ENCODE measurements at places on chromosomes 3 and 15.

DNA sequence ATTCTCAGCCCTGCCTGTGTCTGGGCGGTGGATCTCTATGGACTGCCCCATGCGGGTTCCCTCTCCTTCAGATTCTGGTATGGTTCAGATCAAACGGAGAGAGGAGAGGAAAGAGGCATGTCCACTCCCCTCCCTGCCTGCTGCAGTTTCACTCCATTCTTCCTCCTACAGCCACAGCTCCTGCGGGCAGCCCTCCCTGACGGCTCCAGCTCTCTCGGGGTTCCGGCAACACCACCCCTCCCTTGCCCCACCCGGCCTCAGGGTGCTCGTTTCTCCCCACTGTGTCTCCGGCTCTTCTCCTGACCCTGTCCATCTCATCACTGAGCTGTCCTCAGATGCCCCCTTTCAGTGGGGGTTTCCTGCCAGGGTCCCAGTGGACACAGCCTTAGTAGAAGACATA, 13.9 kb downstream of the TRH start:
- no peak for DNase-seq

- no peak for DNase-seq
Measured at GRCh38 chr15:70477750-70478250, 285.6 kb downstream of the UACA start.

GRCh38 chr3:33186524-33187367, 31.9 kb downstream of the SUSD5 start:
- DNase-seq = no peak

- DNase-seq = no peak
Measured at GRCh38 chr3:192825657-192826200, 91.9 kb downstream of the MB21D2 start.

GRCh38 chr3:120163026-120163425, 68.8 kb upstream of the GSK3B start:
- DNase-seq = no peak

DNA sequence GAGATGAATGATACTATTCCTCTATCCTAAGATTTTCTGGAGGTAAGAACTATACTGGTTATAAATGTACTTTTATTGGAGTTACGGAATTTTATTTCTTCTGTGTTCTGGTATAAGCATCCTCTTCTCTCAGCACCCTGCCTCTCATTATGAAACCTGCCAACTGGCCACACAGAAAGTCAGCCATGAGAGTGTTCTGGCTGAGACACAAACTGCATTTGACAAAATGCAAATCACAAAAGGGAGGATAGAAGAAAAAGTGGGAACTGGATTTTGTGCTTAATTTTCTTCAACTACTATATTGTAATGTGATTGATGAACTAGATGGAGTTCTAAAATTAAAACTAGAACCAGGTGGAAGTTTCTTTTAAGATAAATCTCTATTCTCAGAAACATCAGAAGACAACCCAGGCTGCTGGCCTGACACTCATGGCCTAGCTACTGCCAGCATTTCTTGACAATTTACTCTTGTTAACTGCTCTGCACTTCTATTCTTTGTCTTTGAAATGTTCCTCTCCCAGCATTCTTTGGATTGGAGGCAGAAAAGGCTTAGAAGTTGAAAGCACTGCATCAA, 143.1 kb downstream of the WDR76 start:
- no peak for DNase-seq

DNA sequence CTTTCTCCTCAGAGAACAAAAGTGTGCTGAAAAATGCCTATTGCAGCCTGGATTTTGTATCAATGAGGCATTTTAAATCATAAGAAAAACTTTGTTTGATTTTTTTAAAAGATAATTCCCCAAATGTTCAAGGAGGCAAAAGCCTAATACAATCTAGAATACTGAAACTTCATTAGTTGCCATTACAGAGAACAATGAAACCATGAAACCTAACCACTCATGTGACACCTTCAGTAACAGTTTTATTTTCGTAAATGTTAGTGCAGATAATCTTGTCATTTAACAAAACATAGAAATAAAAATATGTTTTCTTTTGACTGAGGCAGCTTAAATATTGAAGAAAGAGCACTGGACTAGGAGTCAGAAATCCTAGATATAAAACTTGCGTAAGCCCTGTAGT, 655.9 kb downstream of the RBMS3 start:
- no peak for DNase-seq

DNA sequence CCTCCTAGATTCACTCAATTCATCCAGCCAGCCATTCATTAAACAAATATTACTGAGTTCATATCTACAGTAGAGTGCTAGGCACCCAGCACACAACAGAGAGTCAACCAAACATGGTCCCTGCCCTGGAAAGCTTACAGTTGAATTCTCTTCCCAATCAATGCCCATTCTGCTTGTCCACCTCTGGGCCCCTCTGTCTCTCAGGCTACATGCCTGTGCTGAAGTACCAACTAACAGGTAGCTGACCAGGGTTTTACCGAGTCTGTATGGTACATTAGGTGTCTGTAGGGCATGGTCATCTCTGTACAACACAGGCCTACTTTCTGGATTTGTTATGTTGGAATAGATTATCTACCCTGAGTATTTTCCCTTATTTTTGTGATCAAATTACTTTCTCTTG, 23.3 kb downstream of the PLD1 start:
- no peak for DNase-seq

DNA sequence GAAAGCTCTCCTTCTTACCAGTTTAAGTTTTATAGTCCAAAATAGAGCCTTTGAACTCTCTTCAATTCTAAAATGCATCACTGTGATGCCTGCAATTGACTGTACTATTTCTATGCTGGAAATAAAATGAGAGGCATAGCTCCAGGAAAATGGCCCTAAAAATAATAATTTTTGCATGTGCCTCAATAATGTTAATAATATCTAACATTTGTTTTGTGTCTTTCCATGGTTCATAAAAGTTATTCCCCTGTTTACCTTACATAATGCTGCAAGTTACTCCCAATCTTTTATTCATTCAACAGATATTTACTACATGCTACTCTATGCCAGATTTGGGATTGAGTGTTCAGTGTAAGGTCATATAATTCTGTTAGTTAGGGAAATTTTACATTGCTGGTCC, 574.0 kb downstream of the RBMS3 start:
- no peak for DNase-seq

GRCh38 chr3:57331078-57331610, 38.7 kb upstream of the ASB14 start:
- no peak for DNase-seq

DNA sequence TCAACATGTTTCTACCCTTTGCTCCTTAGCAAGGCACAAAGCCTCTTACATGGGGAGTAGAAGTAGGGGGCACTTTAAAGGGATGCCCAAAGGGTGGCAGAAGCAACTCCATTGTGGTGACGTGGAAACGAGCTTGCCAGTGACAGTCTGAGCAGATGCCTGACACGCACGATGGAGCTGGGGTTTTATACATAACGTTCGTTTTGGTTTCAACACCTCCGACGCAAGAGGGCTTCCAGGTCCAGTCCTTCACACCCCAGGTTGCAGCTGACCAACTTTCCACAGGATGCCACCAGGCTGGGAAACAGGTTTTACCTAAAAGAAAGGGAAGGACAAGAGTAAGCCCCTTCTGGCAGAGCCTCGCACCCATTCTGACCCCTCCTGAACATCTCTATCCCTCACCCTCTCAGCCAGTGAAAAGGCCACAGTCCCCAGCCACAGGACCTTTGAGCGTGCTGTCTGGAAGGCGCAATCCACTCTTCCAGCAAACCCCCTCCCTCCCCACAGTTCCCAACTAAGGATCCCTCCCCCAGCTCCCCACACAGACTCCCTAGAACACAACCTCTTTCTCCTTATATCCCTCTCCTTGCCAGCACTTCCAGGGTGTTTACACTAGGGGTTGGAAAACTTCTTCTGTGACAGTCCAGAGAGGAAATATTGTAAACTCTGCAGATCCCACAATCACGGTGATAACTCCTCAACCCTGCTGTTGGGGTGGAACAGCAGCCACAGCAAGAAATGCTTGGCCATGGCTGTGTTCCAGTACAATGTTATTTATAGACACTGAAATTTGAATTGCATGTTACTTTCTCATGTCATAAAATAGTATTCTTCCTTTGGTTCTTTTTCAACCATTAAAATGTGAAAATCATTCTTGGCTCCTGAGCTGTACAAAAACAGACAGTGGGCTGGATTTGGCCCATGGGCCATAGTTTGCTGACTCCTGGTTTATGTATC, 36.2 kb downstream of the FAM174B start:
- no peak for DNase-seq

DNA sequence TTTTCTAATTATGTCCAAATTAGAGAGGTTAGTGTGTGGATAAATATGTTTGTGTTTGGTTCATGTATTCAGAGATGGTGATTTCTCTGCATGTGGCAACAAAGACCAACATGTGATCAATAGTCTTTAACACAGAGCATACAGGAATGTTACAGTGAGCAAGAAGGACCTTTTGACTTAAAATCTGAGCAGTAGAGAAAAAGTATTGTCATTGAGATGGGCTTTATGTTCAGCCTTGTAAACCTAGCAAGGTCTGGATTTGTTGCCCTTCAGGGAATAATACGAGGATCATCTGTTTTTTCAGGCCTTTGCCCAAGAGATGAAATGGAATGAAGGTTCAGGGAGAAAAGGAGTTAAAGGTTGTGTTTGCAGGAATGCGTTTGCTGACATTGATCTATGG, 161.8 kb upstream of the NECTIN3 start:
- DNase-seq = no peak

DNA sequence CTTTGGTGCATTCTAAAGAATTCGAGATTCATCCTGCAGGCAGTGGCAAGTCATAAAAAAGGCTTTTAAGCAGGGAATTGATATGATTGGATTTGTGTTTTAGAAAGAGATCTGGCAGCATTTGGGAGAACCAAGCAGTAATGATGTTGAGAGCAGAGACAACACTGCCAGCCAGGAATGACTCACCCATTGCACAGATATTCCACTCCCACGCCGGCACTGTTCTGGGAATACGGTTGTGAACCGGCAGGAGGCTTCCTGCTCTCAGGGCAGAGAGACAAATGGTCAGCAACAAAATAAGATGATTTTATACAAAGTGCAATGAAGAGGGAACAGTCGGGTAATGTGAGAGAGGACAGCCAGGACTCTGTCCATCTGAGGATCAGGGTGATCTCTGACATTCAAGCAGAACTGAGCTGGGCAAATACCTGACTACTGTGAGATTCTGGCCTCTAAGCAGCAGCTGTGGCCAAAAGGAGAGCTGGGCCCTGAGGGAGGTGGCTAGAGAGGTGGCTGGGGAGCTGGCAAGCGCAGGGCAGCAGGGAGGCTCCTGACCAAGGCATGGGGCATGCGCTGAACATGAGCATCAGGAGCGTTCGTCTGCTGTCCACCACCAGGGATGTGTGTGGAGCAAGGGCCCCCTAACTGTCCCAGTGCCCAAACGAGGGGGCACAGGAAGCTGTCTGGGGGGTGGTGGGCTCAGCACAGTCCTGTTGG, 56.1 kb upstream of the PLXNA1 start:
- DNase-seq = no peak

- DNase-seq = no peak
Measured at GRCh38 chr15:85408270-85408746, 27.9 kb downstream of the AKAP13 start.

- no peak for DNase-seq
Measured at GRCh38 chr15:88120026-88120425, 136.5 kb downstream of the NTRK3 start.

GRCh38 chr3:69927571-69927970, 72.0 kb upstream of the SAMMSON start:
- no peak for DNase-seq

GRCh38 chr15:94255540-94255939, 24.2 kb downstream of the MCTP2 start:
- DNase-seq = no peak

- DNase-seq = no peak
Measured at GRCh38 chr3:138049157-138049919, 39.4 kb downstream of the CLDN18 start.

DNA sequence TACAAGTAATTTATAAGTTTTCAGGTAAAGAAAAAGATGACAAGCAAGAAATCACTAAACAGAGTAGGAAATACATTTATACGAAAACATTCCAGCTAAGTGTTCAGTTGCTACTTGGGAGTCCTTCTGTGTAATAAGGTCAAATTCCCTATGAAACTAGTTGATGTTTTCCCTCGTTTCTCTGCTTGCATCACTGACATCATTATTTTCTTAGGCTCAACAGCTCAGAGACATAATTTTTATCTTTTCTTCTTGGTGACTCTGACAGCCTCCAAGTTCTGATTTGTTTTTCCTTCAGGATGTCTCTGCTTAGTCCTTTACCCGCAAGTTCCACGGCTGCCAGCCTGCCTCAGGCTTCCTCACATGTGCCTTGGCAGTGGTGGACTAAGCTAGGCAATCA, 173.6 kb downstream of the P3H2 start:
- no peak for DNase-seq

GRCh38 chr3:64684715-64685261, 3.0 kb downstream of the ADAMTS9 start:
- no peak for DNase-seq

- no peak for DNase-seq
Measured at GRCh38 chr3:138257986-138258385, 70.9 kb downstream of the ARMC8 start.

GRCh38 chr15:41969851-41970431, 2.4 kb downstream of the EHD4 start:
- peak; percentile 40 for DNase-seq

DNA sequence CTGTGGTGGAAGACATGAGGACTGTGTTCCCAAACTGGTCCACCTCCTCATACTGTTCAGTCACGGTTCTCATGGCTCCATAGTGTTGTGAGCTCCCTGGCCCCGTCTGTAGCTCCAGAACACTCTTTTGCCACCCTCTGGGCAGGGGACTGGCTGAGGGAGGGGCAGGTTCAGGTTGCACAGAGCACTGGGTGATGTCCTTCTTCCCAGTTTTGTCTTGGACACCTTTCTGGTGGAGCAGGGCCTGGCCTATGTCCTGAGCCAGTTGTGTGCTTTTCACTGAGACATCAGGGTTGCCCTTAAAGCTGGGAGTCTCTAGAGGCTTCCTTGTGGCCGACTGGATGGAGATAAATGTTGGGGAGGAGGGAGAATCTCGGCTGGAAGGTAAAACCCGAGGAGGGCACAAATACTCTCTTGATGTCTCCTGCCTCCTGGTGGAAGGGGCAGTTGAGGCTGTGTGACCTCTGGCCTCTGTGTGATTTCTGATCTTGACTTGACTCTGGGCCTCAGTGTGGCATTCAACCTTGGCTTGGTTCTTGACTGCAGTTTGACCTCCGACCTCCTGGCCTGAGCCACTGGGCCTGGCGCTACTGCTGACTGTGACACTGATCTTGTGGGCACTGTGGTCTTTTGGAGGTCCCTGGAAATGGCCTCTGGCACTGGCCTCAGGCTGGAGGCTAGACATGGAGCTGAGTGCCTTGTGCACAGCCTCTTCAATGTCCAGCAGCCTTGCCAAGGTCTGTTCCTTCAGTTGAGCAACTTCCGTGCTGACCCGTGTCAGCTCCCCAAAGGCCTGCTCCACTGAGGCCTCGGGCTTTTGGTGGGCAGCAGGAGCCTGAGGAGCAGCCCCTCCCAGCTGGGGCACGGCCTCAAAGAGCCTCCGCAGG, 8.1 kb downstream of the XIRP1 start:
- DNase-seq = no peak

DNA sequence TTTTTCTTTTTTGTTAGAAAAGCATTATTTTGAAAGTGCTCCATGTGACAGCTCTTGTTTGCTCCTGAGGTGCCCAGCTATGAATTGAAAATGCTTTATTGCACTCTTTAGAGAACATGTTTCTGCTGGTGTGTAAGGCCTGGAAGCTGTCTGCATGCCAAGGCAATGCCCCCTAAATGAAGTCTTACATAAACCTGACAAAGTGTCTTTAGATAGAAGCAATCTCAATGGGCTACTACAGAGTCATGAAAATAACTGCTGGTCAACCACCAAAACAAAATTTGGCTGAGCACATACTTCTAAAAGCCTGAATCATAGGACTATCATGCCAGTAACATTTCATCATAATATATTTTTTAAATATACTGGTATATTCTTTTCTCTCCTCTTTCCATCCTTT, 178.7 kb downstream of the THRB start:
- no peak for DNase-seq

Measured in effector CD4-positive, alpha-beta T cell (primary cell).